Activated T-cell treated with anti-CD3 and anti-CD28 coated beads, Interleukin-2, amount 50 U/mL, for 24 hours (primary cell): ENCODE measurements at places on chromosomes 7 and 10.

GRCh38 chr7:78118470-78118869, 319.9 kb downstream of the PHTF2 start:
- DNase-seq: no peak
- H3K27me3 ChIP-seq: peaks cover 31% of the 10 kb centered on the region
- no peaks in the 10 kb centered on the region for H3K36me3 ChIP-seq
- no peak overlapping the region for H3K27ac ChIP-seq

- H3K36me3 ChIP-seq: peaks cover 6% of the 10 kb centered on the region
- no peaks in the 10 kb centered on the region for H3K4me1 ChIP-seq
- peak; percentile 47 for DNase-seq
- no peaks in the 10 kb centered on the region for H3K27me3 ChIP-seq
- no peak overlapping the region for H3K4me3 ChIP-seq
- no peak overlapping the region for H3K27ac ChIP-seq
Measured at GRCh38 chr10:73529089-73529832, 33.4 kb upstream of the PPP3CB start.

GRCh38 chr7:3117081-3117480, 73.4 kb upstream of the CARD11 start:
- H3K4me1 ChIP-seq: peaks cover 63% of the 10 kb centered on the region
- no peak for DNase-seq
- peak overlapping the region; percentile 60 for H3K4me3 ChIP-seq
- no peaks in the 10 kb centered on the region for H3K36me3 ChIP-seq
- H3K27ac ChIP-seq: peak overlapping the region; percentile 77
- H3K27me3 ChIP-seq: no peaks in the 10 kb centered on the region

- H3K4me1 ChIP-seq: no peaks in the 10 kb centered on the region
- H3K27ac ChIP-seq: no peak overlapping the region
- H3K36me3 ChIP-seq: no peaks in the 10 kb centered on the region
Measured at GRCh38 chr7:41588341-41588740, 114.5 kb downstream of the INHBA start.

- DNase-seq: no peak
- peak overlapping the region; percentile 78 for H3K4me3 ChIP-seq
- H3K27ac ChIP-seq: peak overlapping the region; percentile 91
- no peaks in the 10 kb centered on the region for H3K36me3 ChIP-seq
- no peaks in the 10 kb centered on the region for H3K27me3 ChIP-seq
- H3K4me1 ChIP-seq: peaks cover 35% of the 10 kb centered on the region
Measured at GRCh38 chr10:14010101-14010558, 320.6 kb downstream of the FRMD4A start.

DNA sequence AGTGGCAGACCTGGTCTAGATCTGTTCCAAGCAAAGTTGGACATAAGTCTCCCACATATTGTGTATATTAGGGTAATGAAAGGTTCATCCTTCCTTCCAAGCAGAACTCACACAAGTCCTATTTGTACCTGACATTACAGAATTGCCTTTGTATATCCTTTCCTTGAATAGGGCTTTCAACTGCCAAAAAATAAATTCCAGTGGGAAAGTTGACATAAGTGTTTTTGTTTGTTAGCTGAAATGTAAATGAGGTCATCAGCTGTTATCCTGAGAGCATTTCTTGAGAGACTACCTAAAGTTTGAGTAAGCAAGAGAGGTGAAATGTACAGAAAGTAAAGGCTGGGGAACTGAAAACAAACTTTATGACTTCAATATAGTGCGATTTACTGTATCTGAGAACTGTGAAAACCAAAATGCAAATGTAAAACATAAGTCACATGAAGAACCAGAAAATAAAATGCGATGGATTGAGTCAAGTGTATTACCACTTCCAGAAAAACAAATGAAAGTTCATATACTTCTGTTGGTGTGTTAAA, 527.3 kb upstream of the SEMA3D start:
- H3K27me3 ChIP-seq: no peaks in the 10 kb centered on the region
- no peaks in the 10 kb centered on the region for H3K4me1 ChIP-seq
- H3K27ac ChIP-seq: no peak overlapping the region
- H3K36me3 ChIP-seq: no peaks in the 10 kb centered on the region
- no peak for DNase-seq
- H3K4me3 ChIP-seq: no peak overlapping the region

DNA sequence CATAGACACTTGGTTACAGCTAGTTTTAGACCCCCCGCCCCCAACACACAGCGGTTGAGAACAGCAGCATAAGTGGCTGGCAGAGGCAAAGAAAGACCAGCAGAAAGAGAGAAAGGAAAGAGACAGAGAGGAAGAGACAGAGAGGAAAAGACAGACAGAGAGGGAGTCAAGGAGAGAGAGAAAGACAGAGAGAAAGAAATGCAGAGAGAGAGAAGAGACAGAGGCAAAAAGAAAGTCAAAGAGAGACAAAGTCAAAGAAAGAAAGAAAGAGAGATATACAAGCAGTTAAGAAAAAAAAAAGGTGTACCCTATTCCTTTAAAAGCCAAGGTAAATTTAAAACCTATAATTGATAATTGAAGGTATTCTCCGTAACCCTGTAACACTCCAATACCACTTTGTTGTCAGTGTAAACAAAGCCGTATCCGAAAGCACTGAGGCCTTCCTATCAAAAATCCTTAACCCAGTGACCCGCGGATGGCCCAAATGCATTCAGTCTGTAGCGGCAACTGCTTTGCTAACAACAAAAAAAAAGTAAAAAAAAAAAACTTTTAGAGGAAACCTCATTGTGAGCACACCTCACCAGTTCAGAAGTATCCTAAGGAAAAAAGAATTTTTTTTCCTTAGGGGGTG, 11.9 kb upstream of the SLC12A9 start:
- H3K4me1 ChIP-seq: peaks cover 12% of the 10 kb centered on the region
- DNase-seq: no peak
- H3K27me3 ChIP-seq: no peaks in the 10 kb centered on the region
- H3K4me3 ChIP-seq: no peak overlapping the region

- peak overlapping the region; percentile 20 for H3K4me3 ChIP-seq
- peak overlapping the region; percentile 96 for H3K27ac ChIP-seq
- H3K36me3 ChIP-seq: peaks cover 5% of the 10 kb centered on the region
Measured at GRCh38 chr7:106484562-106484961, 176.4 kb downstream of the CCDC71L start.

- DNase-seq: no peak
- no peaks in the 10 kb centered on the region for H3K36me3 ChIP-seq
- no peak overlapping the region for H3K4me3 ChIP-seq
- no peaks in the 10 kb centered on the region for H3K4me1 ChIP-seq
- no peaks in the 10 kb centered on the region for H3K27me3 ChIP-seq
Measured at GRCh38 chr7:80783678-80784327, 135.0 kb downstream of the SEMA3C start.

DNA sequence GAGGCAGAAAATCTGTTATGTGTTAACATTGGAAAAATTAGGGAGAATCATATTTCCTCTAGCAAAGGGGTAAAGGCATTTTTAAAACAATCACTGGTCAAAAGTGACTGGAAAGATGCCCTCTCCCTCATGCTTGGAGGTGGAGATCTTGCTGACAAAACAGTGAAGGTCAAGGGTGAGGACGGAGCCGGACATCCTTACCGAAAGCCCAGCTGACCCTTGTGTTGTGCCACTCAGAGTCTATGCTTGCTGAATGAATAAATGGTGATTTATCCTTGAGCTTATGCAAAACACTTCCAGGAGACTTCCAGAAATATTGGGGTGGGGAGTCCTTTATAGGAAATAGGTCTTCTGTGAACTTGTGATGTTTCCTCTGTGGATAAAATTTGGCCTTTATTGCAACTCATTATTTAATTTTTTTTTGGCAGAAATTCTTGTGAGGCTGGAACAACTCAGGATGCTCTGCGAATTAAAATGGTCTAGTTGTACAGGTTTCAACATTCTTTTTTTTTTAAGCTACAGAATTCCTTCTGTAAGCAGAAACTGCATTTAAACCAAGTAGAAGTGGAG, 28.3 kb upstream of the ELMO1 start:
- no peak for DNase-seq
- no peak overlapping the region for H3K27ac ChIP-seq
- no peak overlapping the region for H3K4me3 ChIP-seq
- H3K27me3 ChIP-seq: peaks cover 14% of the 10 kb centered on the region
- H3K4me1 ChIP-seq: no peaks in the 10 kb centered on the region

GRCh38 chr7:95875519-95875918, 103.2 kb downstream of the DYNC1I1 start:
- peaks cover 15% of the 10 kb centered on the region for H3K27me3 ChIP-seq
- DNase-seq: no peak
- no peak overlapping the region for H3K27ac ChIP-seq
- H3K4me1 ChIP-seq: no peaks in the 10 kb centered on the region
- H3K4me3 ChIP-seq: no peak overlapping the region

GRCh38 chr7:11133436-11133959, 159.8 kb downstream of the PHF14 start:
- H3K27ac ChIP-seq: no peak overlapping the region
- no peak overlapping the region for H3K4me3 ChIP-seq
- no peaks in the 10 kb centered on the region for H3K27me3 ChIP-seq
- peaks cover 10% of the 10 kb centered on the region for H3K4me1 ChIP-seq

DNA sequence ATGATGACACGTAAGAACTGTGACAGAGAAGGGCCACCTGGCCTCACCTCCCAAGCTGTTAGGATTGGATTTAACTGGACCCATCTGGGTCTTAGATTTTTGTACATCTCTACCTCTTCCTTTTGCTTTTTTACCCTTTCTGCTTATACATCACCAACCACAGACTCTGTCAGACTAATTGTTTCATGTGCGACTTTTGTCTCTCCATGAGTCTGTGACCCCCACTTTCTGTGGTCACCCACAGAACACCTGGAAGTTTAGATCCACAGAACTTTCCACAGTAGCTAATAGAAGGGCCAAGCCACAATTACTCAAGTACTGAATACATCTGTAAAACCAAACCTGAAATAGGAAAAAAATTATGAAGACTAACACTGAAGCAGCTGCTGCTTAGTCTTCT, 23.1 kb downstream of the SEC31B start:
- H3K27ac ChIP-seq: peak overlapping the region; percentile 63
- DNase-seq: no peak
- H3K4me1 ChIP-seq: peaks cover 6% of the 10 kb centered on the region
- no peaks in the 10 kb centered on the region for H3K27me3 ChIP-seq

DNA sequence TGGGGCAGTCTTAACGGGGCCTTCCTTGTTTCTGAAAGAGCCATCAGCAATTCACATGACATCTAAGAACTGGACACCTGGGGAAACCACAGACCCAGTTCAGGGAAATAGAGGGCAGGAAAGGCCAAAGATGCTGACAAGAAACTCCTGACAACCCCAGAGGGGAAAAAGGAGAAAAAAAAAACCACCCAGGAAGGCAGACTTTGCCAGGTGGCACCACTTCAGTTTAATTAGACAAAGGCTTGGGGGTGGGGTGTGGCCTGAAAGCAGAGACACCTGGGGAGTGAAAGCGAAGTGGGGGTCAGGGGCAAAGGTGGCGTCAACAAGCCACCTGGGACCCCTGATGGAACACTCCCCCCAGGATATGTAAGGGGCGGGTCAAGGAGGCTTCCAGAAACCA, 53.6 kb downstream of the RAB11FIP2 start:
- H3K36me3 ChIP-seq: peaks cover 34% of the 10 kb centered on the region
- no peak for DNase-seq
- H3K4me3 ChIP-seq: no peak overlapping the region
- H3K27me3 ChIP-seq: no peaks in the 10 kb centered on the region
- no peak overlapping the region for H3K27ac ChIP-seq
- H3K4me1 ChIP-seq: no peaks in the 10 kb centered on the region

DNA sequence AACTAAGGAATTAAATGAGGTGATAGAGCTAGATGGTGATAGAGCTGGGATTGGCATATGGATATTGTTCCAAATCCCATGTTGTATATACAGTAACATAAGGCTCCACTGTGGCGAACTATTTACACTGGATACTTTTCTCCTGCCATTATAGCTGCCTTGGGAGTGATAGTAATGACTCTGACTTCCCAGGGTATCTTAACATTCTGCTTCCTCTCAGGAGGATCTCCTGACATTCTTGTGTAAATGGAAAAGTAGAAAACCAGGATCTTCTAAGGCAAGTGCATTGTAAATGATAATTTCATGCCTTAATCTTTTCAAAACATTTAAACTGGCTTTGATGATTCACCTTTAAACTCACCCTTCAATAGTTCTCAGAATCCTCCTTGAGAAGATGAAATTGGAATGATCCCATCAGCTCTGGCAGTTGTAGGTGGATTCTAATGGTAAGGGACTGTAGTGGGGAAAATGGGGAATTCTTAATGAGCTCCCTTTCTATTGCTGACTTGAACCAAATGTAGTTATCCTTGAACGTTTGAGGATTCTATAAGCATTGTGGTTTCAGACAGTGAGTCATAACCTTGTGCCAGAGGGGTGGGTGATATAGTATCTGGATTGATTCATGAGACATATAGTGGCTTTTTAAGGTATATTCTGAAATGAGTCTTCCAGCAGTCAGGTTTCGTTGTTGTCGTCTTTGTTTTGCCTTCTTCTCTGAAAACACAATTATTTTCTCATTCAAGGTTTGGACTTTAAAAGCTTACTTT, 450.0 kb downstream of the SUGCT start:
- no peak for DNase-seq
- H3K27ac ChIP-seq: no peak overlapping the region
- no peaks in the 10 kb centered on the region for H3K27me3 ChIP-seq
- no peaks in the 10 kb centered on the region for H3K36me3 ChIP-seq
- H3K4me1 ChIP-seq: no peaks in the 10 kb centered on the region

GRCh38 chr7:70595755-70596597, 536.0 kb upstream of the GALNT17 start:
- peaks cover 62% of the 10 kb centered on the region for H3K27me3 ChIP-seq
- peak overlapping the region; percentile 60 for H3K4me3 ChIP-seq
- no peak overlapping the region for H3K27ac ChIP-seq
- peak; percentile 54 for DNase-seq

- peak overlapping the region; percentile 67 for H3K4me3 ChIP-seq
- H3K4me1 ChIP-seq: peaks cover 5% of the 10 kb centered on the region
- H3K27ac ChIP-seq: no peak overlapping the region
- no peak for DNase-seq
- peaks cover 68% of the 10 kb centered on the region for H3K27me3 ChIP-seq
- no peaks in the 10 kb centered on the region for H3K36me3 ChIP-seq
Measured at GRCh38 chr10:43267811-43268210, 946 bp upstream of the RASGEF1A start.

GRCh38 chr10:44263771-44264170, 121.1 kb downstream of the CXCL12 start:
- H3K36me3 ChIP-seq: no peaks in the 10 kb centered on the region
- no peak overlapping the region for H3K27ac ChIP-seq
- H3K4me3 ChIP-seq: no peak overlapping the region
- H3K4me1 ChIP-seq: no peaks in the 10 kb centered on the region

- peaks cover 9% of the 10 kb centered on the region for H3K27me3 ChIP-seq
- H3K4me1 ChIP-seq: no peaks in the 10 kb centered on the region
- no peaks in the 10 kb centered on the region for H3K36me3 ChIP-seq
- H3K27ac ChIP-seq: no peak overlapping the region
- no peak for DNase-seq
Measured at GRCh38 chr7:156195276-156195675, 383.0 kb upstream of the SHH start.

- H3K27me3 ChIP-seq: no peaks in the 10 kb centered on the region
Measured at GRCh38 chr7:55549457-55549856, 22.8 kb downstream of the VOPP1 start.

DNA sequence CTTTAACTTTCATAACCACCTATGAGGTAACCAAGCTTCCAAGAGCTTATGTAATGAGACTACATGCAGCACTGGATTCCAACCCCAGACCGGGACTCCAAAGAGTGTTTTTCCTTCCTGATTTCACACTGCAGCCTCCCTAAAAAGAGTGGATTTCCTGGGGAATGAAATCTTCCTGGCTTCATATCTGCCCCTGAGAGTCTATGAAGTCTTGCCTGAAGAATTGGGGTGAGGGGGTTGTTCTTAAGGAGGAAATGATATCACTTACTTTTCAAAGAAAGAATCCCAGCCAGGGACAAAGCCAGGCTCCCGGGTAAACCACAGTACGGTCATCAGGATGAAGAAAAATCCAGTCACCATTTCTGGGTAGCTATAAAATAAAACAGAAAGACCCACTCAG, 29.7 kb downstream of the STMP1 start:
- H3K36me3 ChIP-seq: peaks cover 18% of the 10 kb centered on the region
- H3K27ac ChIP-seq: no peak overlapping the region
- H3K27me3 ChIP-seq: no peaks in the 10 kb centered on the region
- DNase-seq: no peak
- no peak overlapping the region for H3K4me3 ChIP-seq
